Memory B cell (primary cell): ENCODE measurements at places on chromosomes 7 and 10.

GRCh38 chr10:48192881-48193450 is 81.5 kb downstream of the FRMPD2 start:
- no peaks in the 10 kb centered on the region for H3K36me3 ChIP-seq
- no peak overlapping the region for H3K4me3 ChIP-seq
- H3K4me1 ChIP-seq = no peaks in the 10 kb centered on the region
- no peak overlapping the region for H3K27ac ChIP-seq
- DNase-seq = no peak

GRCh38 chr7:142177869-142178268 is 66.4 kb downstream of the MGAM2 start:
- no peak overlapping the region for H3K4me3 ChIP-seq
- DNase-seq = no peak
- H3K27ac ChIP-seq = no peak overlapping the region
- H3K4me1 ChIP-seq = no peaks in the 10 kb centered on the region

- no peak overlapping the region for H3K27ac ChIP-seq
- no peaks in the 10 kb centered on the region for H3K27me3 ChIP-seq
- H3K4me3 ChIP-seq = no peak overlapping the region
- no peaks in the 10 kb centered on the region for H3K4me1 ChIP-seq
Measured at GRCh38 chr7:10779465-10780399, 193.9 kb upstream of the PHF14 start.

DNA sequence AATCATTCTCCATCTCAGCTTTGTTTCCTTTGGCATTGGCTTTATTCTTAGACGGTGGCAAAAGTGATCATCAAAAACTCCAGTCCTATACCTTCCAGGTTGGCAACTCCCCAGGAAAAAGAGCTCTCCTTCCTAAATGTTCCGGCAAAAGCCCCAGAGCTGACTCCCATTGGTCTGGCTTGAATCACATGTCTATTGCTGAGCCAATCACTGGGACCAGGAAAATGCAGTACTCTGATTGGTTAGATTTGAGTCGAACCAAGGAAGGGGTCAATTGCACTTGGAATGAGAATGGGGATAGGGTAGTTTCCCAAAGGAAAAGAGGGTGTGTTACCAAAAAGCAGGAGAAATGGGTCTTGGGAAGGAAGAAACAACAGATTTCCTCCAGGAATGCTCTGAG is 22.3 kb downstream of the LEP start:
- peaks cover 17% of the 10 kb centered on the region for H3K27me3 ChIP-seq
- no peak overlapping the region for H3K4me3 ChIP-seq
- no peaks in the 10 kb centered on the region for H3K4me1 ChIP-seq

DNA sequence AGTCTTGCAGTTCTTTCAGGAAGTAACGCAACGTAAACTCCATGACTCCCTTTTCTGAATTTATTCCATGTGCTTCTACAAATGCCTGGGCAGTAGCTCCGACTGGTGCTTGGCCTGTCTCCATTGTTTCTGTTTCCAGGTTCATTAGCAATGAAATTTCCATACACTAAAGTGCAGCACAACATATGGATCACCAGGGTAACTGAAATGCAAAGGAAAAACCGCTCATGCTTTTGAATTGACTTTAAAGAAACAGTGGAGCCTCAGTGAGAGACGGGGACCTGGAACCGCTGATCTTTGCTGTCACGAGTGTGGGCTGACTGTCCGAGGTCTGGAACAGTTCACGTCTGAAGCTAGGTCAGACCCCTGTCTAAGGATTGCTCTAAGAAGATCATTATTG is 126.5 kb upstream of the IGFBP3 start:
- DNase-seq = no peak
- no peak overlapping the region for H3K4me3 ChIP-seq
- H3K27me3 ChIP-seq = no peaks in the 10 kb centered on the region
- H3K27ac ChIP-seq = no peak overlapping the region
- H3K4me1 ChIP-seq = no peaks in the 10 kb centered on the region

- H3K27me3 ChIP-seq = no peaks in the 10 kb centered on the region
- peak overlapping the region; percentile 46 for H3K4me3 ChIP-seq
- H3K4me1 ChIP-seq = peaks cover 47% of the 10 kb centered on the region
Measured at GRCh38 chr10:33099748-33100147, 141.7 kb upstream of the ITGB1 start.

DNA sequence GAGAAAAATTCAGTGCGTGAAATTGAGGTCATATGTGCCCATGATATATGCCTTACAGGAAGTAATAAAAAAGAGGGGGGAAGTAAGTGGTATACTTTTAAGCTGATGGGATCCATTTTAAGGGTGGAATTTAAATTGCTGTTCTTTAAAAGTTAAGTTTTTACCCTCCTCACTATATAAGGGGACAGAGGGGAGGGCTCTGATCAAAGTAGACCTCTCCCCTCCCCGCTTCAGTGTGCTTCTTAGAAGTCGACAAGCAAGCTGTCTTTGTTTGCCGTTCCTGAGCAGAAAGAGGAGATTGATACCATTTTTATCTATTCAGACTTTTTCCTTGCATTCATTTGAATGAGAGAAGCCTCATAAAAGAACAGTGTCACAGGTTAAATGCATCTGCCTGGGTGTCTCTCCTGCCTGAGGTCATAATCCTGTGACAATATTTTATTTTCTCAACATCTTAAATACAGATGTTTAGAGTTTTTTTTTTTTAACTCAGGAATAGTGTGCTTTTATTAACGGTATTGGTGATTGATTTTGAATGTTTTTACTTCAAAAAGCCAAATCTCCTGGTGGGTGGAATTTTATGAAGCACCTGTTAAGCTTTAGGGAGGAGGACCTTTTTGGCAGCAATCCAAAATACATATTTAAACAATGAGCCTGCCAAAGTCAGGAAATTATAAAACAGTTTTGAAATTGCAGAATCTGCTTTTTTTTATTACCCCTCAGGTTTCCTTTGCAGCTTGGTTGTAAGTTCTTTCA is 141.7 kb downstream of the KAT6B start:
- peaks cover 19% of the 10 kb centered on the region for H3K36me3 ChIP-seq
- no peak for DNase-seq
- H3K4me3 ChIP-seq = no peak overlapping the region
- no peaks in the 10 kb centered on the region for H3K27me3 ChIP-seq

GRCh38 chr10:101995451-101996063 is 60.4 kb downstream of the ARMH3 start:
- no peak for DNase-seq
- peaks cover 29% of the 10 kb centered on the region for H3K36me3 ChIP-seq
- no peak overlapping the region for H3K4me3 ChIP-seq
- H3K27me3 ChIP-seq = no peaks in the 10 kb centered on the region
- peaks cover 19% of the 10 kb centered on the region for H3K4me1 ChIP-seq

GRCh38 chr7:128673571-128673970 is 1.5 kb downstream of the GARIN1A start:
- H3K27me3 ChIP-seq = peaks cover 11% of the 10 kb centered on the region
- DNase-seq = no peak
- no peak overlapping the region for H3K4me3 ChIP-seq
- H3K4me1 ChIP-seq = peaks cover 8% of the 10 kb centered on the region
- no peak overlapping the region for H3K27ac ChIP-seq

GRCh38 chr10:79178614-79179163 is 109.9 kb downstream of the ZMIZ1 start:
- H3K4me1 ChIP-seq = no peaks in the 10 kb centered on the region
- no peak overlapping the region for H3K27ac ChIP-seq
- DNase-seq = no peak
- H3K4me3 ChIP-seq = no peak overlapping the region
- H3K27me3 ChIP-seq = peaks cover 8% of the 10 kb centered on the region

- H3K27ac ChIP-seq = no peak overlapping the region
- H3K36me3 ChIP-seq = no peaks in the 10 kb centered on the region
- peaks cover 11% of the 10 kb centered on the region for H3K27me3 ChIP-seq
- no peaks in the 10 kb centered on the region for H3K4me1 ChIP-seq
- no peak for DNase-seq
- no peak overlapping the region for H3K4me3 ChIP-seq
Measured at GRCh38 chr7:5117095-5117970, 71.7 kb downstream of the RBAK start.

GRCh38 chr10:98589007-98589406 is 142.3 kb upstream of the HPS1 start:
- H3K36me3 ChIP-seq = no peaks in the 10 kb centered on the region
- DNase-seq = no peak
- H3K4me1 ChIP-seq = no peaks in the 10 kb centered on the region
- H3K4me3 ChIP-seq = no peak overlapping the region
- no peaks in the 10 kb centered on the region for H3K27me3 ChIP-seq
- no peak overlapping the region for H3K27ac ChIP-seq

DNA sequence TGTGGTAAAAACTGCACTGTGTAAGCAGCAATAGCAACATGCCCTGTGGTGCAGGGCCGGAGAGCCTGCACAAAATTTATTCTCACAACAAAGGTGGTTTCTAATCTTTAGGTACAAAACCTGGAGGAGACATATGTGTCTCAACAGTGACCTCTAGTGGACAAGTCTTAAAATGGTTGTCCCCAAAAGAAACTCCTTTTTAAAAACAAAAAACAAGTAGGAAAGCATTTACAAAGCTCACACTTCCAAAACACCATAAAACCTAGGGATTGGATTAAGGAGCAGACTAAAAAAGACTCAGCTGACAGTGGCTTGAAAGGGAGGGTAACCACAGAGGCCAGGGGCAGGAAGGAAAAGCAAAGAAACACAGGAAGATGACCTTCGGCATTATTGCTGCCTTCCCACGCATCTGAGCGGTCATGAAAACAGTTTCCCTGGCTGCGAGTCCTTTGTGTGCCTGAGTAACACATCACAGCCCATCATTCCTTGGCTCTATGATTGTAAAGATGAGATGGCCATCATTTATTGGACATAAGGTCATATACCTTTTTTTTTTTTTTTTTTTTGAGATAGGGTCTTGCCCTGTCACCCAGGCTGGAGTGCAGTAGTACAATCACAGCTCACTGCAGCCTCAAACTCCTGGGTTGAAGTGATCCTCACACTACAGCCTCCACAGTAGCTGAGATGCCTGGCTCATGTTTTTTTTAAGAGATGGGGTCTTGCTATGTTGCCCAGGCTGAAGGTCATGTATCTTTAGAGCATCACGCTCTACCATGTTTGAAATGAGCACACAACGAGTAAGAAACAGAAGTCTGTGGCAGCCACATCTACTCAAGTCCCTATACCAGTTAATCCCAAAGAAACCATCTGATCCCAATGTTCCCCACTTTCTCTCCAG is 39.5 kb downstream of the RSU1 start:
- H3K4me3 ChIP-seq = no peak overlapping the region
- H3K4me1 ChIP-seq = peaks cover 11% of the 10 kb centered on the region
- H3K27ac ChIP-seq = no peak overlapping the region
- H3K36me3 ChIP-seq = peaks cover 8% of the 10 kb centered on the region
- no peaks in the 10 kb centered on the region for H3K27me3 ChIP-seq

DNA sequence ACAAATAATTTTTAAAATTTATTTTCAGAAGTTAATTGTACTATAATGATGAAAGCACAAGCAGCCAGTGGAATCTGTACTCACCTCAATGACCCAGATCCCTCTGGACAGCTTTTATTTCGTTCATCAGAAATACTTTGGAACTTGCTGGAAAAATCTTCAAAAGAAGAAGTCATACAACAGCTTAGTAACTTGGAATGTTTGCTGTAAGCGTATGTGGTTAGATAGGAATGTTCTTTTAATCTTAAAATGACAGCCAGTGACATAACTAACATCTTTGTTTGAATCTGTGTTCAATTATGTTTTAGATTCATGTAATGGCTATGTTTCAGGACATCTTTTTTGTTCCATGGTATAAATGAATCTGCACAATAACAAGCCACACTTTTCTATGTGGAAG is 26.8 kb downstream of the CFAP69 start:
- H3K4me3 ChIP-seq = no peak overlapping the region
- H3K36me3 ChIP-seq = no peaks in the 10 kb centered on the region
- H3K27ac ChIP-seq = no peak overlapping the region
- no peaks in the 10 kb centered on the region for H3K4me1 ChIP-seq
- DNase-seq = no peak

- H3K27me3 ChIP-seq = peaks cover 2% of the 10 kb centered on the region
- H3K4me3 ChIP-seq = no peak overlapping the region
- H3K27ac ChIP-seq = no peak overlapping the region
Measured at GRCh38 chr7:36295090-36295489, 94.6 kb upstream of the ANLN start.

DNA sequence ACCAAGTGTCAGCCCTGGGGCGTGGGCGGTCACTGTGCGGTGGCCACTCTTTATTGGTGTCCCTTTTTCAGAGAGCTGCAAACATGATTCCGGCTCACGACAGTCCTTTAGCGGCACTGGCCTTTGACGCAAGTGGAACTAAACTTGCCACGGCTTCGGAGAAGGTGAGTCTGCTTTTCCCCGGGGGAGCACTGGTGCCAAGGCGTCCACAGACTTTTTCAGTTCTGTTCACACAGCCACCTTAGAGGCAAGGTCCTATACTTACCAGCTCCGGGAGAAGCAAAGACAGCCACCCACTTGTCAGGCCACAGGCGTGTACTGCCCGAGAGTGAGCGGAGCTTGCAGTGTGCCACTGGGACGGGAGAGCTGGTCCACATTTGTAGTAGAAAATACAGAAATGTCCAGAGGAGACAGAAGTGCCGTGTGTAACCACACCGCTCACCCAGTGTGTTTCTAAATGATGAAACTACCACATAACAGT is 27.9 kb downstream of the WIPI2 start:
- DNase-seq = no peak
- H3K4me1 ChIP-seq = peaks cover 13% of the 10 kb centered on the region
- H3K4me3 ChIP-seq = no peak overlapping the region
- H3K36me3 ChIP-seq = peaks cover 27% of the 10 kb centered on the region
- no peaks in the 10 kb centered on the region for H3K27me3 ChIP-seq

DNA sequence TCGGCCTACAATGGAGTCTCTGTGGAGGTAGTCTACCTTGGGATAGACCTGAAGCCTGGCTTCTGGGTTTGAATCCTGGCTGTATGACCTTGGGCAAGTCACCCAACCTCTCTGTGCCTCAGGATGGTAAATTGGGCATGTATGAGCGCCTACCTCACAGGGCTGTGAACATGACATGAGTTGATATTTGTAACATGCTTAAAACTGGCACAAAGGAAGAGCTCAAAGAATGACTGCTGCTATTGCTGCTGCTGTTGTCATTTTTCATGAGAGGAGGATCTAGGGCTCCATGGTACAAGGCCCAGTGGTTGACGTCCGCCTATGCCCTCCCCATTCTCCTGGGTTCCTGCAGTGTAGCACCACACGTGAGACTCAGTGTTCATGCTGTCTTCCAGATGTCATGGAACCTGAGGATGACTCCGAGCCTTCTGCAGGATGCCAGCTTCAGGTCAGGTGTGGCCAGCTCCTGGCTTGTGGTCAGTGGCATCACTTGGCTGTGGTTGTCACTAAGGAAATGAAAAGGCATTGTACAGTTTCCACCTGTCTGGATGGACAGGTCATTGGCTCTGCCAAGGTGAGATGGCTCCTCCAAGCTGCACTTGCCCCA is 95.0 kb downstream of the WDFY4 start:
- H3K27ac ChIP-seq = no peak overlapping the region
- H3K27me3 ChIP-seq = no peaks in the 10 kb centered on the region

GRCh38 chr7:3264693-3265339 is 36.2 kb upstream of the SDK1 start:
- H3K27me3 ChIP-seq = peaks cover 12% of the 10 kb centered on the region
- peaks cover 3% of the 10 kb centered on the region for H3K4me1 ChIP-seq
- no peak overlapping the region for H3K4me3 ChIP-seq
- DNase-seq = no peak
- H3K36me3 ChIP-seq = no peaks in the 10 kb centered on the region
- no peak overlapping the region for H3K27ac ChIP-seq

GRCh38 chr10:110632591-110633215 is 11.4 kb upstream of the RBM20 start:
- H3K27ac ChIP-seq = no peak overlapping the region
- H3K4me3 ChIP-seq = no peak overlapping the region
- H3K4me1 ChIP-seq = no peaks in the 10 kb centered on the region

- H3K27me3 ChIP-seq = no peaks in the 10 kb centered on the region
- peaks cover 31% of the 10 kb centered on the region for H3K4me1 ChIP-seq
- H3K36me3 ChIP-seq = peaks cover 24% of the 10 kb centered on the region
- H3K27ac ChIP-seq = peak overlapping the region; percentile 22
- DNase-seq = no peak
Measured at GRCh38 chr7:77710067-77710466, 13.8 kb downstream of the RSBN1L start.
